Caco-2 (cell line): ENCODE measurements at places on chromosomes 16 and 17. TPM values are rescaled to one million over a fixed set of nuclear protein-coding genes. Genes with fewer than 3 reads are reported as not detected.

DNA sequence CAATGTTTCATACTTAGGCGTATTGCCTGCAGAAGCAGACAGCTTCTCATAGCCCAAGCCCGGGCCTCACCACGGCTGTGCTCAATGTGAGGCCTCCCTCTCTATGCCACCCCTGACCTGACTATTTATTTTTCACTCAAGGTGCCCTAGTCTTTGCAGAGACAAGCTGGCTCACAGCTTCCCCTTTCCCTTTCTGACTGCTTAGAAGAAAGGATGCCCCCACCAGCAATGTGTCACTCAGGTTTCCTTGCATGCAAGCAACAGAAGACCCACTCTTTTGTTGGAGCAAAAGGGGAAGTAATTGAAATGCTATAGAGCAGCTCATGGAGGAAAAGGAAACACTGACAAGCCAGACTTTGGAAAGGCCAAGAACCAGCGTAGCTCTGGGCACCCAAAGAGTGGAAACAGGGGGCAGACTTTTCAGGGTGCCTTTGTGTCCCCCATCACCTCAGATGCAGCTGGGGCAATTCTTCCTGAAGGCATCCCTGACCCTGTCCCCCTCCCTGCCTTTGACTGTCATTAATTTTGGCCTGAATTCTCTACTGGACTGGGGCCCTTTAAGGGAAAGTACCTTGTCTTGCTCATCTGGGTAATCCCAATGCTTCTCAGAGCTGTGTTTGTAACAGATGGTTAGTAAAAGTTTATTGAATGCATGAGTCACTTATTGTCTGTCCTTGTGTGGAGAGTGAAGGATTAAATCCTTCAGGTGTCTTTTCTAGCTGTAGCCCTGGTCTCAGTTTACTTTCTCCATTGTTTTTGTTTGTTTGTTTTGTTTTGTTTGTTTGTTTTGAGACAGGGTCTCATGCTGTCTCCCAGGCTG is 17.8 kb downstream of the RGS9 start:
- no peaks in the 10 kb centered on the region; the same call in 1 of the 2 replicates for H3K27me3 ChIP-seq
- no peak overlapping the region for H3K27ac ChIP-seq
- no peak overlapping the region for H3K4me3 ChIP-seq
- DNase-seq = no peak

- H3K27ac ChIP-seq = no peak overlapping the region
- H3K4me3 ChIP-seq = no peak overlapping the region
- no peaks in the 10 kb centered on the region for H3K36me3 ChIP-seq
- H3K4me1 ChIP-seq = no peaks in the 10 kb centered on the region
- no peaks in the 10 kb centered on the region for H3K27me3 ChIP-seq
Observed at GRCh38 chr16:51321251-51321650, 170.2 kb upstream of the SALL1 start.

DNA sequence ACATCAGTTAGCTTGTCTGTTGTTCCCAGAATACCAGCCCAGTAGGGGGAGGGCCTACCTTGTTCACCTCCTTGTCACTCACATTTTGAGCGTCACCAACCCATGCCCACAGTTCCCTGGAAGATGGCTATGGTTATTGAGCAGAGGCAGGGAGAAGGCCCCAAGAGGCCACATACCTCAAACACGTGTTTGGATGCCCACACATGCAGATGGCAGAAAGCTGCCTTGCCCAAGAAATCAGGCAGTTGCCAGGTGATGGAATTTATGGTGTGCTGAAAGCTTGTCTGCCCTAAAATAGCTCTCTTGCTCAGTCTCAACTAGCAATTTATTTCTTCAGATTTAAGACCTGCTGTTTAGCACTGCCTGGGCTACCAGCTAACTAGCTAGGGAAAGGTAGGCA is 16.5 kb upstream of the CMTM4 start:
- no peaks in the 10 kb centered on the region for H3K27me3 ChIP-seq
- H3K36me3 ChIP-seq = 0 out of 2 replicates have a peak, but pooled peaks cover 1% of the 10 kb centered on the region
- DNase-seq = no peak
- no peak overlapping the region for H3K27ac ChIP-seq
- no peak overlapping the region for H3K4me3 ChIP-seq

TP53TG3F gene
- total RNA-seq = not detected in 2 replicates

- 0 out of 2 replicates have a peak, but pooled peaks cover 6% of the 10 kb centered on the region for H3K4me1 ChIP-seq
- no peak overlapping the region for H3K4me3 ChIP-seq
- no peak for DNase-seq
- no peaks in the 10 kb centered on the region for H3K27me3 ChIP-seq
- no peaks in the 10 kb centered on the region for H3K36me3 ChIP-seq
- H3K27ac ChIP-seq = no peak overlapping the region
Observed at GRCh38 chr17:67156269-67157199, 88.5 kb downstream of the HELZ start.

C17orf50 gene
- not detected in 2 replicates for total RNA-seq

PRR15L gene
- 24.3 and 30.5 TPM in 2 replicates for total RNA-seq

DNA sequence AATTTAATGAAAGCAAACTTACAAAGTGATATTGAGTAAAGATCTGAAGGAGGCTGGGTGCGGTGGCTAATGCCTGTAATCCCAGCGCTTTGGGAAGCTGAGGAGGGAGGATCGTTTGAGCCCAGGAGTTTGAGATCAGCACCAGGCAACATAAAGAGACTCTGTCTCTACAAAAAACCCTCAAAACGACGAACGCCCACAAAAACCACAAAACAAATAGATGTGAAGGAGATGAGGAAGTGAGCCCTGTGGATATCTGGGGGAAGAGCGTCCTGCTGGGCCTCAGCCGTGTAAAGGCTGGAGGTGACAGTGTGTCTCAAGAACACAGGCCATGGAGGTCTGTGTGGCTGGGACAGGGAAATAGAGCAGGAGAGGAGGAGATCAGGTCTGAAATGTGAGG is 68.8 kb downstream of the ITFG1 start:
- no peak for DNase-seq
- no peaks in the 10 kb centered on the region for H3K4me1 ChIP-seq
- no peaks in the 10 kb centered on the region for H3K27me3 ChIP-seq
- H3K4me3 ChIP-seq = no peak overlapping the region
- H3K36me3 ChIP-seq = no peaks in the 10 kb centered on the region

GRCh38 chr16:31196324-31197088 is 6.1 kb downstream of the PYCARD start:
- H3K4me1 ChIP-seq = no peaks in the 10 kb centered on the region; the same call in 1 of the 2 replicates
- no peaks in the 10 kb centered on the region for H3K27me3 ChIP-seq
- no peak overlapping the region for H3K4me3 ChIP-seq
- H3K36me3 ChIP-seq = peaks cover 3% of the 10 kb centered on the region
- no peak overlapping the region for H3K27ac ChIP-seq

DNA sequence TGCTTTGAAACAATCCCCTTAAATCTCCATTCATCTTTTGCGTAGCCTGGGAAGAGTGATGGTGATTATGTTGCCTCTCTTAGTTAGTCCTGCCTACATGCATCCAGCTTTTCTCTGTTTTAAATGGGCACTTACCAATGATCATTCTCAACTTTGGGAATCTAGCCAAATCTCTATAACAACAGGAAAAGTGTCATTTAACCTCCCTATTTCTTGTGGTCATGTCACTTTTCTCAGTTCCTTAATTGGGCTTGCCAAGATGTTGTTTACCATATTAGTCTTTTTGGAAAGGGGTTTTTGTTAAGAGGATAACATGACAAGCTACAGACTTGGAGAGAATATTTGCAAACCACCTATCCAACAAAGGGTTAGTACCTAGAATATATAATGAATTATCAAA is 15.6 kb upstream of the CLEC10A start:
- H3K36me3 ChIP-seq = no peaks in the 10 kb centered on the region
- H3K4me3 ChIP-seq = no peak overlapping the region
- no peak overlapping the region for H3K27ac ChIP-seq
- no peaks in the 10 kb centered on the region for H3K27me3 ChIP-seq

GRCh38 chr16:85916141-85916890 is 17.4 kb downstream of the IRF8 start:
- H3K27ac ChIP-seq = peak overlapping the region; percentile 27
- H3K27me3 ChIP-seq = no peaks in the 10 kb centered on the region
- peaks cover 20% of the 10 kb centered on the region for H3K4me1 ChIP-seq
- peaks cover 3% of the 10 kb centered on the region for H3K36me3 ChIP-seq

DNA sequence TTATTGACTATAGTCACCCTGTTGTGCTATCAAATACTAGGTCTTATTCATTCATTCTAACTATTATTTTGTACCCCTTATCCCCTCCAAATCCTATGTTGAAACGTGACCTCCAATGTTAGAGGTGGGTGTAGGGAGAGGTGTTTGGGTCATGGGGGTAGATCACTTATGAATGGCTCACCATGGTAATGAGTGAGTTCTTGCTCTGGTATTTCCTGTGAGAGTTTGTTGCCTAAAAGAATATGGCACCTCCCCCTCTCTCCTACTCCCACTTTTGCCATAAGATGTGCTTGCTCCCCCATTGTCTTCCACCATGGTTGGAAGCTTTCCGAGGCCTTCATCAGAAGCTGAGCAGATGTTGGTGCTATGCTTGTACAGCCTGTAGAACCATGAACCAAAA is 59.3 kb upstream of the BRD7 start:
- H3K4me3 ChIP-seq = no peak overlapping the region
- H3K36me3 ChIP-seq = no peaks in the 10 kb centered on the region
- no peak for DNase-seq
- H3K27ac ChIP-seq = no peak overlapping the region

CCDC200 gene
- not detected in 2 replicates for total RNA-seq

TOM1L1 gene
- total RNA-seq = 48.7 TPM in 2 replicates

DNA sequence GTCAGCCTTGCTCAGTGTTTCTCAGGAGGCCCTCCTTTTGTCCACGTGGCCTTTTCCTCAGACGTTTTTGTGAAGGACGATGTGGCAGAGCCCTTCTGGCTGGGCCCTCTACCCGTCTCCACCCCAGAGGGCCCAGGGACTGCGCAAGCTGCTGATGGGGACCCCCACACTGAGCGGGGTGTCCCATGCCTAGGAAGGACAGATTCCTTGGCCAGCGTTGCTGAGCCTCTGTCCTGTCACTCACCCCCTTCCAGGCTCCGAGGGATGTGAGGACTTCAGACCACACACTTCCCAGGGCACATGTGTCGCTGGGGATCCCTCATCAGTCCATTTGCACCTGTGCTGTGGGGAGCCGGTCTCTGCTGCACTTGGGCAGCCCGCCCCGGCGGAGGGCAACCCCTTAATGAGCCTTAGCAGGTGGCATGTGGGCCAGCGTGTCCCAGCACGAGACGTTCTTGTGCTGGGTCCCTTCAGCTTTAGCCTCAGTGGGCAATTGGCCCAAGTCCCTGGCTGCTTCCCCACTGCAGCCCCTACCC is 48.3 kb downstream of the NT5M start:
- H3K4me3 ChIP-seq = no peak overlapping the region
- H3K27ac ChIP-seq = no peak overlapping the region
- H3K4me1 ChIP-seq = peaks cover 30% of the 10 kb centered on the region
- H3K27me3 ChIP-seq = no peaks in the 10 kb centered on the region

GRCh38 chr17:15456972-15457722 is 10.3 kb downstream of the CDRT4 start:
- no peaks in the 10 kb centered on the region for H3K36me3 ChIP-seq
- no peak overlapping the region for H3K4me3 ChIP-seq
- peaks cover 14% of the 10 kb centered on the region; the same call in 1 of the 2 replicates for H3K4me1 ChIP-seq
- no peaks in the 10 kb centered on the region for H3K27me3 ChIP-seq
- H3K27ac ChIP-seq = peak overlapping the region; percentile 69

- H3K4me3 ChIP-seq = no peak overlapping the region
- peaks cover 48% of the 10 kb centered on the region for H3K4me1 ChIP-seq
- H3K27ac ChIP-seq = peak overlapping the region; percentile 90
- peaks cover 4% of the 10 kb centered on the region; the same call in 1 of the 2 replicates for H3K36me3 ChIP-seq
Observed at GRCh38 chr17:81866440-81867169, 4.5 kb downstream of the ARHGDIA start.

DNA sequence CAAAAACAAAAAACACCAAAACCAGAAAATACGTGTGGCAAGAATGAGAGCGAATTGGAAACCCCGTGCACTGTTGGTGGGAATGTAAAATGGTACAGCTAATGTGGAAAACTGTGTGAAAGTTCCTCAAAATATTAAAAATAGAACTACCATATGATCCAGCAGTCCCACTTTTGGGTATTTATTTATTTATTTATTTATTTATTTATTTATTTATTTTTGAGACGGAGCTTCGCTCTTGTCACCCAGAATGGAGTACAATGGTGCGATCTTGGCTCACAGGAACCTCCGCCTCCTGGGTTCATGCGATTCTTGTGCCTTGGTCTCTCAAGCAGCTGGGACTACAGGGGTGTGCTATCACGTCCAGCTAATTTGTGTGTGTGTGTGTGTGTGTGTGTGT is 29.5 kb upstream of the MAPK3 start:
- H3K27ac ChIP-seq = no peak overlapping the region
- H3K4me1 ChIP-seq = no peaks in the 10 kb centered on the region
- no peaks in the 10 kb centered on the region for H3K36me3 ChIP-seq
- no peak for DNase-seq
- no peak overlapping the region for H3K4me3 ChIP-seq

DNA sequence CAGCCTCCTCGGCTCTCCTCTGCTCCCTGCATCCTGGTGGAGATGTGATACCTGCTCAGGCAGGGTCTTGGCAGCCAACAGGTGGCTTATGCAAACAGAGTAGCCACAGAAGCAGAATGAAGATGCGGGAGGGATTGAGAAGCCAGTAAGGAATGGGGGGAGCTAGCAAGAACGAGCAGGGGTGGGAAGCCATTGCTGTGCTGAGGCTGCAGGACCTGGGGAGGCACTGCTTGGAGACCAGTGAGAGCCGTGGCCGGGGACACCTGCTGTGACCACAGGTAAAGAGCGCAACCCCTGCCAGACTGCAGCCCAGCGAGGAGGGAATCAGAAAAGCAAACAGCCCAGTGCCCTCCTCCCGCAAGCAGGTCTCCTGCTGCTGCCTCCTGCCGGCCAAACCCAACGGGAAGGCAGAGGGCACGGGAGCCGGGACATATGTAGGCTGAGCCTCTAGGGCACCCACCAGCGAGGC is 14.7 kb downstream of the AIPL1 start:
- H3K27me3 ChIP-seq = no peaks in the 10 kb centered on the region
- H3K4me3 ChIP-seq = no peak overlapping the region
- no peak overlapping the region for H3K27ac ChIP-seq

RTN4RL1 gene
- total RNA-seq = 0.54 and 0.60 TPM in 2 replicates

DNA sequence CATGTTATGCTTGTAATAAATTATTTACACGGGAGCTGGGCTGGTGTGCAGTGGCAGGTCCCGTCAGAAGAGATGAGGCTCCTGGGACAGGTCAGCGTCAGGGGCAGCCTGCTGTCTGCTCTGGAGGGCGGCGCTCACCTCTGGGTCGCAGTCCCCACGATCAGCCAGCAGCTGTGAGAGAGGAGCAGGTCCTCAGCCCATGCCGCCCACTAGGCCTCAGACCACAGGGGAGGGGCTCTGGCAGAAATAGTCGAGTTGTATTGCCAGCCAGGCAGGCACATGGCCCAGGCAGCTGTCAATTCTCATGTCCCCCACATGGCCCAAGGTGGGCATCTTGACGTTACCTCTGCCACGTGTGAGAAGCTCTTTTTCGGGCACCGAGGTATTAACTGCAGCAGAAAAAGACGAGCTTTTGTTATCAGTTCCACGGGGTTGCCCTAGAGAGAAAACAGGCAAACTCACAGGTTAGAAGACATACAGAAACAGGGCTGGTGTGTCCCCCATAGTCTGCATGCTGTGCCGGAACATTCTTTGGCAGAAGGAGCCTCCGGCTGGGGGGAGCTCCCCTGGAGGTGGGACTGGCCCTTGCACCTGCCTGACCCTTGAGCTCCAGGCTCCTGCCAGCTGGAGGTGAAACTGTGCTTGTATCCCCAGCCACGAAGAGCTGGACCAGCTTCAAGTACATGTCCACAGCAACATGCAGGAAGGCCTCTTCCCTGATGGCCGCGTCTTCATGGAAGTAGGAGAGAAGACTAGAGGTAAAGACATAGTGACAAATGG is 17.4 kb downstream of the ZNF276 start:
- H3K4me1 ChIP-seq = no peaks in the 10 kb centered on the region
- H3K27ac ChIP-seq = peak overlapping the region; percentile 19

ANKS4B gene
- total RNA-seq = 3.5 and 4.8 TPM in 2 replicates

- no peak overlapping the region for H3K4me3 ChIP-seq
- H3K27ac ChIP-seq = no peak overlapping the region
- no peaks in the 10 kb centered on the region for H3K4me1 ChIP-seq
Observed at GRCh38 chr17:80512233-80512632, 32.4 kb upstream of the RPTOR start.
